Spleen (tissue), 13 donors: ENCODE measurements at places on chromosomes 13 and 19. TPM values are rescaled to one million over a fixed set of nuclear protein-coding genes. Genes with fewer than 3 reads are reported as not detected.

GRCh38 chr19:15297416-15298224 is 34.7 kb downstream of the BRD4 start:
- peak; percentile 43 for DNase-seq
- no peaks in the 10 kb centered on the region for H3K27me3 ChIP-seq
- no peaks in the 10 kb centered on the region for H3K36me3 ChIP-seq

GRCh38 chr19:6579450-6580178 is 11.3 kb downstream of the CD70 start:
- no peak overlapping the region for H3K27ac ChIP-seq
- peaks cover 25% of the 10 kb centered on the region for H3K4me1 ChIP-seq
- no peaks in the 10 kb centered on the region for H3K36me3 ChIP-seq
- no peaks in the 10 kb centered on the region for H3K27me3 ChIP-seq

GRCh38 chr19:48635966-48636858 is 967 bp downstream of the DBP start:
- peak; percentile 91 for DNase-seq
- H3K4me3 ChIP-seq, result peak overlapping the region; percentile 98
- H3K27ac ChIP-seq, result peak overlapping the region; percentile 97
- peaks cover 23% of the 10 kb centered on the region for H3K36me3 ChIP-seq
- H3K27me3 ChIP-seq, result no peaks in the 10 kb centered on the region

DNA sequence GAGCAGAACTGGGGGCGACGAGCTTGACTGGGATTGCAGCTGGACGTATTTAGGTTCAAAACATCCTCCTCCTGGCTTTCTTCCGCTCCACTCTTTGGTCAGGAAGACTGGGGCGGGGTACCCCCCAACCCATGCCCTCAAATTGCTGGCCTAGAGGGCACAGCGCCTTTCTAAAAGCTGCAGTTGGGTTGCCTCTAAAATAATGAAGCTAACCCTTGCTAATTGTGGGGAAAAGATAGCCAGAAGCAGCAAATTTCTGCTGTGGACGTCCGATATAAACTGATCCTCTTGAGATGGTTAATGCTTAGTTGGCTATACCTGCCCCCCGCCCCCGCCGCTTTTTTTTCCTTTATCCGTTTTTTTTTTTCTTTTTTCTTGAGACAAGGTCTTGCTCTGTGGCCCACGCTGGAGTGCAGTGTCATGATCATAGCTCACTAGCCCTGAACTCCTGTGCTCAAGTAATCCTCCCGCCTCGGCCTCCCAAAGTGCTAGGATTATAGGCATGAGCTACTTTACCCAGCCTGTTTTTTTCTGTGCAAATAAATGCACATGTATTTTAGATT is 754 bp upstream of the CHERP start:
- peaks cover 73% of the 10 kb centered on the region for H3K4me1 ChIP-seq
- no peaks in the 10 kb centered on the region for H3K36me3 ChIP-seq
- H3K27me3 ChIP-seq, result no peaks in the 10 kb centered on the region
- H3K27ac ChIP-seq, result peak overlapping the region; percentile 87
- H3K4me3 ChIP-seq, result peak overlapping the region; percentile 100

DNA sequence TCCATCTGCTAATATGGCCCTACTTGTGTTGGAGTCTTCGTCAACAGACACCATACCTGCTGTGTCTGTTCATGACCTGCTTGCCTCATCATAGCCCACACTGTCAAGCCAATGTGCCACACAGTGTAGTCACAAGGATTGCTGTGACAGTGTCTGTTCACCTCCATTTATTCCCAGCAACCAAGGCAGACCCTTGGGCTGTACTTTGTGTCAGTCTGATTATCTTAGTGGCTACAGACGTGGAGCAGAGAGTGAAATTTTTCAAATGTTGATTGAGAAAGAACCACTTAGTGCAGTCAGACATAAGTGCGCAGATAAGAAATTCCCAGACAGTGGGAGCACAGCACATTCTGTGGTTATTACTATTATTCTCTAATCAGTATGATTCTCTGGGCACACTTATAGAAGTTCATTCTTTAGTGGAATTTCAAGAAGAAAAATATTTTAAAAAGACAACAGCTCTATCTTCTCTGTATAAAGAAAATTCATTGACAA is 184.6 kb downstream of the GPC6 start:
- no peak overlapping the region for H3K27ac ChIP-seq
- H3K4me3 ChIP-seq, result no peak overlapping the region
- H3K4me1 ChIP-seq, result no peaks in the 10 kb centered on the region
- H3K36me3 ChIP-seq, result no peaks in the 10 kb centered on the region

- no peaks in the 10 kb centered on the region for H3K27me3 ChIP-seq
- no peak overlapping the region for H3K4me3 ChIP-seq
- peaks cover 8% of the 10 kb centered on the region for H3K4me1 ChIP-seq
- H3K27ac ChIP-seq, result no peak overlapping the region
- no peaks in the 10 kb centered on the region for H3K36me3 ChIP-seq
Observed at GRCh38 chr13:97568850-97569249, 134.9 kb downstream of the RAP2A start.

- H3K4me3 ChIP-seq, result no peak overlapping the region
- H3K27me3 ChIP-seq, result no peaks in the 10 kb centered on the region
- DNase-seq, result no peak
- peaks cover 59% of the 10 kb centered on the region for H3K4me1 ChIP-seq
- no peaks in the 10 kb centered on the region for H3K36me3 ChIP-seq
- H3K27ac ChIP-seq, result no peak overlapping the region
Observed at GRCh38 chr19:11187441-11187840, 9.9 kb downstream of the KANK2 start.

DNA sequence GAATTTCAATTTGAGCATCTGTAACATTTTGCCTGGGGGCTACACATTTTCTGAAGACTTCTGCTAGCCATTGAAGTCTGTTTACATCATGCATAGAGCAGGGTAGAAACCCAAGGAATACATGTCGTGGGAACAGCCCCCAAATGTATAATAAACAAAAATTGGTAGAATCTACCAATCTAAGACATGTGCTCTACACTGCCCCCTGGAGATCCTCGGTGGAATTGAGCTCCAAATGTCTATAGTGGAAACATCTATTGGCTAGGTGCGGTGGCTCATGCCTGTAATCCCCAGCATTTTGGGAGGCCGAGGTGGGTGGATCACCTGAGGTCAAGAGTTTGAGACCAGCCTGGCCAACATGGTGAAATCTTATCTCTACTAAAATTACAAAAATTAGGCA is 57.3 kb downstream of the MBD3L2B start:
- no peak overlapping the region for H3K27ac ChIP-seq
- H3K4me3 ChIP-seq, result no peak overlapping the region
- no peaks in the 10 kb centered on the region for H3K36me3 ChIP-seq
- no peaks in the 10 kb centered on the region for H3K4me1 ChIP-seq
- DNase-seq, result no peak
- peaks cover 4% of the 10 kb centered on the region for H3K27me3 ChIP-seq

- no peak overlapping the region for H3K4me3 ChIP-seq
- no peaks in the 10 kb centered on the region for H3K4me1 ChIP-seq
- no peaks in the 10 kb centered on the region for H3K36me3 ChIP-seq
- no peak overlapping the region for H3K27ac ChIP-seq
- H3K27me3 ChIP-seq, result no peaks in the 10 kb centered on the region
Observed at GRCh38 chr13:83298617-83299016, 583.7 kb downstream of the SLITRK1 start.

DNA sequence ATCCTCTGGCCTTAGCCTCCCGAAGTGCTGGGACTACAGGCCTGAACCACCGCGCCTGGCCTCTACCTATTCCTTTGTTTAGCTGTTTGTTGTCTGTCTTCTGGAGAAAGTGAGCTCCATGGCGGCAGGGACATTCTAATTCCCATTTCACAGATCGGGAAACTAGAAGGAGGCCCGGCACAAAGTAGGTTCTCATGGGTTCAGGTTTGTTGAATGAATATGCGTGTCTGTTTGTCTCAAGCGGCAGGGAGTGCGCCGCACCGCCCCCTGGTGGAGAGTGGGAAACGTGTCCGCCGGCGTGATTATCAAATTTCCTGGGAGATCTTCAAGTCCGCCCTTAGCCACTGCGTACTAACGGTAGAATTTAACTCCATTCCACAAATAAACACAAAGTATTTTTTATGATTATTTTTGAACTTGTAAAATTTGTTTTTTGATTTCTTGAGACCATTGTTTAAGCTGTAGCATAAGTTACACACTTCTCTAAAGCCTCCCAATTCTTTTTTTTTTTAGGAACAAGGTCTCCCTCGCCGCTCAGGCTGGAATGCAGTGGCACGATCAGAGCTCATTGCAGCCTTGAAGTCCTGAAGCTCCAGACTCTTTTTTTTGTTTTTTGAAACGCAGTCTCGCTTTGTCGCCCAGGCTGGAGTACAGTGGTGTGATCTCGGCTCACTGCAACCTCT is 8.9 kb upstream of the CCDC9 start:
- H3K36me3 ChIP-seq, result no peaks in the 10 kb centered on the region
- H3K4me3 ChIP-seq, result no peak overlapping the region
- peaks cover 36% of the 10 kb centered on the region for H3K4me1 ChIP-seq
- H3K27ac ChIP-seq, result no peak overlapping the region
- DNase-seq, result peak; percentile 93
- no peaks in the 10 kb centered on the region for H3K27me3 ChIP-seq

GRCh38 chr19:45069056-45069455 is 7.2 kb downstream of the ZNF296 start:
- no peak overlapping the region for H3K4me3 ChIP-seq
- DNase-seq, result no peak
- H3K27ac ChIP-seq, result no peak overlapping the region
- H3K4me1 ChIP-seq, result peaks cover 2% of the 10 kb centered on the region
- peaks cover 90% of the 10 kb centered on the region for H3K36me3 ChIP-seq

- no peaks in the 10 kb centered on the region for H3K4me1 ChIP-seq
- H3K27me3 ChIP-seq, result no peaks in the 10 kb centered on the region
- no peak for DNase-seq
- no peak overlapping the region for H3K4me3 ChIP-seq
- peaks cover 80% of the 10 kb centered on the region for H3K36me3 ChIP-seq
Observed at GRCh38 chr13:28707629-28708427, 10.9 kb downstream of the SLC46A3 start.

DNA sequence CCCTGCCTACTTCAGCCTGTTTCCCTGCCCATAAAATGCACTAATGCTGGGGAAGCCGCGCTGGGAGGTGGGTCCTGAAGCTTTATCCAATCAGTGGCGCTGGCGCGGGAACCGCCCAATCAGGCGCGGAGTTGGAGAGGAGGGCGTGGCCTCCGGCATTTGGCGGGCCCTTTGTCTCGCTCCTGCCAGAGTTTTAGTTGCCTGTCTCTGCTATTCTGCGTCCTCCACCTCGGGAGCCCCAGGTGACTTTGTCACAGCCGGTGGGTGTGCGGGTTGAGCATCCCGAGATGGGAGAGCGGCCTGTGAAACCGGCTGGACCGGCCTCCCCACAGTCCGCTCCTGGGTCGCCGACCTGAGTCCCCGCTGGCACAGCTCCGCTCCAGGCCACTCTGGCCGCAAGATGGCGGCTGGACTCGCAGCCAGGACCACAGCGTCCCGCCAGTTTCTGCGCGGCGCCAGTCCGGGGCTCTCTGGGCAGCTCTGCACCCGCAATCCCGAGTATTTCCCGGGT is 30.7 kb upstream of the ZNF429 start:
- H3K27me3 ChIP-seq, result peaks cover 20% of the 10 kb centered on the region
- peaks cover 14% of the 10 kb centered on the region for H3K4me1 ChIP-seq
- peak overlapping the region; percentile 60 for H3K4me3 ChIP-seq
- no peaks in the 10 kb centered on the region for H3K36me3 ChIP-seq
- peak; percentile 84 for DNase-seq

GRCh38 chr13:102376318-102376717 is 25.5 kb downstream of the FGF14 start:
- H3K4me1 ChIP-seq, result no peaks in the 10 kb centered on the region
- H3K4me3 ChIP-seq, result no peak overlapping the region
- H3K36me3 ChIP-seq, result no peaks in the 10 kb centered on the region
- no peak for DNase-seq
- no peak overlapping the region for H3K27ac ChIP-seq
- no peaks in the 10 kb centered on the region for H3K27me3 ChIP-seq

GRCh38 chr19:1025960-1026782 is at the start of gene CNN2:
CNN2 (plus strand) TSS chr19:1026608; CDS start chr19:1026662, 54 bp downstream.
- DNase-seq, result peak; percentile 95
- H3K27ac ChIP-seq, result peak within 1 kb of the TSS; percentile 90
- peaks cover 14% of the 10 kb centered on the region for H3K36me3 ChIP-seq
- H3K4me1 ChIP-seq, result peaks cover 64% of the 10 kb centered on the region
- H3K27me3 ChIP-seq, result no peaks in the 10 kb centered on the region

DNA sequence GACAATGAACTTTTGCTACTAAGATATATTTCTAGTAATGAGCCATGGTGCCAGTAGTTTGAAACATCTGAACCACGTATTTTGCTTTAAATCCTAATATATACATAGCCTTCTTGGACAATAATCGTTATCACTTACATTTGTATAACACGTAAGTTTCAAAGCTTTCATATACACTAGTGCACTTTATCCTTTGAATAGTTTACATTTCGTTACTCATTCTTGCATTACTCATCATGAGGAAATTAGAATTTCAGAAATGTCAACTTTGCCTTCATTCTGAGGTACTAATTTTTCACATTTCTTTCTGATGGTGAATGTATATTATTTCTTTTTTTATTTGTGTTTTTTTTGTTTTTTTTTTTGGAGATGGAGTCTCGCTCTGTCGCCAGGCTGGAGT is 5.8 kb downstream of the KBTBD7 start:
- no peaks in the 10 kb centered on the region for H3K36me3 ChIP-seq
- peaks cover 23% of the 10 kb centered on the region for H3K4me1 ChIP-seq
- H3K27me3 ChIP-seq, result no peaks in the 10 kb centered on the region
- no peak overlapping the region for H3K27ac ChIP-seq
- H3K4me3 ChIP-seq, result no peak overlapping the region

DNA sequence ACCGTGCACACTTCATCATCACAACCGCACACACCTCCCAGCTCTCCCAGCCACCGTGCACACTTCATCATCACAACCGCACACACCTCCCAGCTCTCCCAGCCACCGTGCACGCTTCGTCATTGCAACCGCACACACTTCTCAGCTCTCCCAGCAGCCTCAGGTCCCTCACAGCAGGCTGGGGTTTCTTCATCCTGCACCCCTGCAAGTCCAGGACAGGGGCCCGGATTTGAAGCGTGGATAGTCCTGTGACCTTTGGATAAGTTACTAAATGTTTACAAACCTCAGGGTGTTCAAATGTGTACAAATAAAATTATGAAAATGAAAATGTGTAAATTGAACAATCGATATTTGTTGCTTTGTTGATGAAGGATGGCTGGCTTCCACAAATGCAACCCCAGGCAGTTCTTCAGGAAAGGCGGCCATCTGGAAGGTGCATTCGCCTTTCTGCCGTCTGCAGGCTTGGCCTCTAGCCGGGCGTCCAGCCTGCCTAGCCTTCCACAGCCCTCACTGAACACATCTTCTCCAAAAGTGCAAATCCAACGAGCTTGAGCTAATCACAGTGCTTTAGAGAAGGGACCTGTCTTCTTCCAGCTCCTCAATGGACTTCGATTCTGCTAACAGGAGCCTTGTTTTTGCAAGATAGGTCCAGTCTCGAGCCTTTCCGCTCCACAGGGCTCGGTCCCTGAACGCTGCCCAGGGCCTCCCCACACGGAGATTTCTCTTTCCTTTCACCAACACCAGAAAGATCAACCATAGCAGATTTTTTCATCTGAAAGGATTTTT is 74.2 kb downstream of the SPACA7 start:
- no peaks in the 10 kb centered on the region for H3K36me3 ChIP-seq
- DNase-seq, result peak; percentile 47
- no peak overlapping the region for H3K4me3 ChIP-seq
- no peak overlapping the region for H3K27ac ChIP-seq

GRCh38 chr19:45473682-45474605 is 6.1 kb downstream of the FOSB start:
- DNase-seq, result no peak
- no peak overlapping the region for H3K27ac ChIP-seq
- no peaks in the 10 kb centered on the region for H3K36me3 ChIP-seq
- H3K4me1 ChIP-seq, result peaks cover 57% of the 10 kb centered on the region
- H3K4me3 ChIP-seq, result no peak overlapping the region

Gene FAM83E
- not detected for total RNA-seq

Gene ZNF653
- 7.1 TPM for total RNA-seq

Gene SLC25A41
- total RNA-seq, result not detected

Gene TTC9B
- total RNA-seq, result not detected

Gene ZGLP1
- total RNA-seq, result 4.0 TPM

Gene TNNT1
- total RNA-seq, result 3.8 TPM

Gene ZNF443
- total RNA-seq, result 9.7 TPM

Gene ANGPTL8
- not detected for total RNA-seq

Gene SIGLEC12
- 6.9 TPM for total RNA-seq
